Renal pelvis (tissue), 12 donors: ENCODE measurements at places on chromosomes 3 and 15.

DNA sequence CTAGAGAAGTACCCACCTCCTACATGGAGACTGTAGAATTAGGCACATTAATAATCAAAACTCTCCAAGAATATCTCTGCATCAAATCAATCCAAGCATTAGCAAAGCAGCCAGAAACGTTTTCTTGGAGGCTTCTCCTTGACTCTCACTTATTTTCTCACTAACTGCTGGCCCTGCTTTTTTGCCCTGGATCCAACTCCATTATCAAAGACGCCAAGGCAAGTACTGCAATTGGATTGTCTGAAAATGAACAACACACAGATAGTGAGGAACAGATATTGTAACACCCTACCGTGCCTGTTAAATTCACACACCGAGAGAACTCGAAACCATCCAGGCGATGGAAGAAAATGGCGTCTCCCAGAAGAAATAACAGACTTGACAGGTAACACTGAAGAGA lies 256.2 kb upstream of the MDFIC2 start:
- no peak for DNase-seq

- no peak for DNase-seq
These were observed 39.6 kb downstream of the GPR160 start for GRCh38 chr3:170077361-170077760.

- DNase-seq, result peak; percentile 74
These were observed 52.1 kb downstream of the VGLL4 start for GRCh38 chr3:11591391-11592282.

- DNase-seq, result no peak
These were observed 28.1 kb downstream of the DNAJB8 start for GRCh38 chr3:128438488-128439072.

GRCh38 chr3:4417449-4417848 lies 49.6 kb downstream of the SUMF1 start:
- DNase-seq, result no peak

DNA sequence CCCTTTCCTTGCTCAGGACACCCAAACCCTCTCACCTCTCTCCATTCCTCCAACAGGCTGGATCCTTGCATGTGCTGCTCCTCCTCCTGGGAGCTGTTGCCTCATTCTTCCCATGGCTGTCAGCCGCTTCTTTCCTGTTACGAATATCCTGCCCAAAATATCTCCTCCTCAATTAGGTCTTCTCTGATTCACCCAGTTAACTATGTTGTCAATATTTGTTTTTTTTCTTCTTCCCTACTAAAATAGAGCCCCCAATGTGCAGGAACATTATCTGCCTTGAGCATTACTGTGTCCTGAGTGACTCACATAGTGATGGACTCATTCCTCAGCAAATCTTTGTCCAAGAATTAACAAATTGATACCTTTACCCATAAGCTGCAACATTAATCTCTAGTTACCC lies 357.2 kb downstream of the CLSTN2 start:
- DNase-seq, result no peak

GRCh38 chr15:77032052-77032646 lies 37.2 kb downstream of the PSTPIP1 start:
- no peak for DNase-seq

DNA sequence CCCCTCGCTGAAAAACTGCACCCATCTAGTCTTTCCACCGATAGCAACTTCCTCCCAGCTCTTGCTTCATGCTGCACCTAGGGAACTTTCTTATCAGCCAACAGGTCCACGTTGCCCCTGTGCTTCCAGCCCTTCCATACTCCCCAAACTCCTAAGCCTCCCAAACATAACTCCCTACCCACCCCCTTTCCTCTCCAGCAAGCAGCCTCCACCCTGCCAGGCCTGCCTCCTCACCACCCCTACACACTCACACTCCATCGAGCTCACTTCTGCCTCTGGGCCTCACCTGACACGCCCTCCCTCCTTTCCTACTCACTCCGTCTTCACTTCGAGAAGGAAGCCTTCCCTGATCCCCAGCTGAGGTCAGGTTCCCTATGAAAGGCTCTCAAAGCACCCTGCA lies 8.1 kb downstream of the INSYN1 start:
- DNase-seq, result no peak

GRCh38 chr15:101239724-101240136 lies 12.1 kb downstream of the CHSY1 start:
- DNase-seq, result no peak

DNA sequence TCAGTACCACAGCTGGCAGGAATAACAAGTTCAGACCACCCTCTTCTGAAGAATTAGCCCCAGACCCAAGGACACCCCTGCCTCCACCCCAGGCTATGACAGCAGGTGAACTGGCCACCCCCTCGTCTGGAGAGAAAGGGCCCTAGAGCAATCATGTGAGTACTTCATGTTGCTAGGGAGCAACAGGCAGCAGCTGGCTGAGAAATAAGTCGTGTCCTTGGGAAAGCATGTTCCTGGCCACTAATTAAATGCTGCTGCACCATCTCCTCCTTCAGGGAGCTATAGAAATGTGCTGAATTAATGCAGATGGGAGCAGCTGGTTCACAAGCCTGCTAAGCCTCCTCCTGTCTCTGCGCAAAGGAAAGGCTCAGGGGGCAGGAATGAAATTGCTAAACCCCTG lies 31.5 kb downstream of the MRPS11 start:
- peak; percentile 4 for DNase-seq

DNA sequence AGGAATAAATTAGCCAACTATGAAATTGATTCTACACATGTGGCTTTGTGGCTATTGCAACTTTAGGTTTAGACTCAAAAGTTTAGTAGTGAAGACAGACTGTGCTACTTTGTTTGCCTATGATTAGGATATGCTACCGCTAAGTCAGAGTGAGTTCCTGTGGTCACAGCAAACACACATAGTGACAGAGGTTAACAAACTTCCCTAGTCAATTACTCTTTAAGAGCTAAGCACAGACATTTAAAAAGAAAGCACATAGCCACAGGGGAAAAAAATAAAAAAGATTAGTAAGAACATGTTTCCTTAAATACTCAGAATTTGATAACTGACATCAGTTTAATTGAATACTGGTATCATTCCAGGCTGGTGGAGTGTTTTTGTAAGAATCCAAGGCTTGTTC lies 207.1 kb downstream of the GBE1 start:
- DNase-seq, result no peak

DNA sequence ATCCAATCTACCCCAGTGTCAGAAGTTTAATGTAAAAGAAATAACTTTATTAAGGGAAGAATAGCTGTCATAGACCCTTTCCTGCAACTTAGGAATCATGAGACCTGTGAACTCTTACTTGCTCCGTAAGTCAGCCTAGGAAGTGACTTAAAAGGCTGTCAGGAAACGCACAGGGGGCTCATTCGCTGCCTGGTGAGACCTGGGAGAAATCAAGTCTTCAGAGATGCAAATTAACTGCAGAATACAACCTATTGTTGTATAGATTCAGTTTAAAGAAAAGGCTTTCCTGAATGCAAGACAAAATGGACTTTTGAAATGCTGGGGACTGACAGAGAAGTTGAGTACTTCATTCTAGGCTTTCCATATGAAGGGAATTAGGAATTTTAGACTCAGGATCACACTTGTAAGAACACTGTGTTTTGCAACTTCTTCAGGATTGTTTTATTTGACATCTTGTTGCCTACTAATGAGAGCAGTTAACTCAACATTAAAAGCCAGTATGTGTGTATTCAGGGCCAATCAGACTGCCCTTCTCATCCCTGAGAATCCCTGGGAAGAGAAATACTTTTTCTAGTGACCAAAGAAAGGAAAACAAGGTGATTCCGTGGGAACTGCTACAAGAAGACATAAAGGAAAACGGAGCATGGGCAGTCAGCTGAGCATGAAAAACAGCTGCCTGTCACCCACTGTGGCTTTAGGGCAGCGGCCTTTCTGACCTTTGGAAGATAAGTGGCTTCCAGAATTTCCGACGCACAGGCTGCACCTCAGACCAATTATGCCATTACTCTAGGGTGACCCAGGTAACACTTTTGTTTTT lies 18.5 kb upstream of the DPPA4 start:
- DNase-seq, result no peak

- no peak for DNase-seq
These were observed 198.7 kb upstream of the CMC1 start for GRCh38 chr3:28042707-28043106.

GRCh38 chr3:178284181-178284580 lies 252.1 kb upstream of the KCNMB2 start:
- no peak for DNase-seq

DNA sequence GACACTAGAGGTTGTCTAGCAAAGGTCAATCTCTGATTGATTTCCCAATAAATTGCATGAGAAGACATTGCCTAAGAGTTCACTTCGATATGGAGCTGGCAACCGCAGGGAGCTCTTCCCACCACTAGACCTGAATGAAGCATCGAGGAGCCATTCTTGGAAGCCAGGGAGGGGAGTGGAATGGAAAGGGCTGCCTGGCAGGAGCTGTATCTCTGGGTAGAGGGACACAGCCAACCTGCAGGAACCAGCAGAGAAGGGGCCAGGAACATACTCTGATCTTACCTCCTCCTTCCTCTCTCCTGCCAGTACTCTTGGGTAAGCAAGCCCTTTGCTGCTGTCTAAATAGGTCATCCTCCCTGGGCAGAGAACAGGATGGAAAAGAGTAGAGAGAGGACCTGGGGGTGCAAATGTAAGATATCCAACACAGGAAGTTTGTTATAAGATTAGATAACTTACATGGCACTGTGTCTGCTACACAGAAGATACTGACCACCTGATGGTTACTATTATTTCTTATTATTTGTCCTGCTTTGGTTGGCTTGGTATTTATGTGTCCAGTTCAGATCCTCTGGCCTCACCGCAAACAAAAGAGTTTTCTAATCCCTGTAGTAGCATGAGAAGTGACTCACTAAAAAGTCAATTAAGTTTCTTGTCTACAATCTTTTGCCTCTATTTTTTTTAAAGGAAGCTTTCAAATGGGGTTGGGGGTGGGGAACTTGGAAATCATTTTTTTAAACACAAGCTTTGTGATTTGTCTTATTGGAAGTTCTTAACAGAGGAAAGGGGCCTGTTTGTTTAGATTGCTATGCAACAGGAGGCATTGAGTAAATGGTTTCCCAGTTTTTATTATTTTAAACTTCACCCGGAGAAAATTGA lies 156.7 kb upstream of the TSC22D2 start:
- no peak for DNase-seq

DNA sequence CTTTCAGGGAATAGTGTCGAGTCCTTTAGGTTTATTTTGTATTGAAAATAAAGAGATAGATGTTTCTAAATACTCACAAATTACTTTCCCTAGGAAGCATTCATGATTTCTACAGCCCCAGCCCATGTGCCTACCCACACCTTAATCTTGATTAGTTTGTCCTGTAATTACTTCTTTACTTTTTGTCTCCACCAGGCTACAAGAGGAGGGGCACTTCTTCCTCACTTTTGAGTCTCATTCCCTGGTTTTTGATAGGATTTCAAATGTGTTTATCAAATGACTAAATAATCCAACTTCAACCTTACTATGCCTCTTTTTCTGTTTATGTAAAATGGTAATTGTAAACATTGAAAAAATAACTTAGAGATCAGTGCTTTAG lies 1.8 kb downstream of the PXK start:
- no peak for DNase-seq
